ENCODE measurements at places on chromosomes 3 and 15. TPM values are rescaled to one million over a fixed set of nuclear protein-coding genes. Genes with fewer than 3 reads are reported as not detected.

Gene GOLGA6L10
- 2.4 TPM for total RNA-seq

Gene SCN5A
- total RNA-seq: 0.21 TPM

DNA sequence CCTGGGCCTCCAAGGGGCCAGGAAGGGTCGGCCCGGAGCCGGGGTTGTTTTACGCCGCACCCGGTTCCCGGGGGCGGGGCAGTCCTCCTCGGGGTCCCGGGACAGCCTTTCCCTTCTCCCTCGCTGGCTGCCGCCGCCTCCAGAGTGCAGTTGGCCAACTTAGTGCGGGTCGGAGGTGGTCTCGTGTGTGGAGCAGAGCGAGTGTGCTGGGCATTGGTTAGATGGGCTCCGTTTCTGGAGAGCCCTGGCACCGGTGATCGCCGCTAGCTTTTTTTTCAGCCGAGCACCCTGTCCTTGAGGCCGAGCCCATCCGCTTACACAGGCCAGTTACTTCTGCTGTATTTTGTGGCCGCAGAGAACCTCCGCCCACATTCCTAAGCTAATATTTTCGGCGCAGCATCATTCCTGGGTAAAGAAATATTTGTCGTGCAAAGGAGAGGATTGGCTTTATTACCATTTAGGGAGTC is 585 bp downstream of the KIF23 start:
- DNase-seq: no peak

DNA sequence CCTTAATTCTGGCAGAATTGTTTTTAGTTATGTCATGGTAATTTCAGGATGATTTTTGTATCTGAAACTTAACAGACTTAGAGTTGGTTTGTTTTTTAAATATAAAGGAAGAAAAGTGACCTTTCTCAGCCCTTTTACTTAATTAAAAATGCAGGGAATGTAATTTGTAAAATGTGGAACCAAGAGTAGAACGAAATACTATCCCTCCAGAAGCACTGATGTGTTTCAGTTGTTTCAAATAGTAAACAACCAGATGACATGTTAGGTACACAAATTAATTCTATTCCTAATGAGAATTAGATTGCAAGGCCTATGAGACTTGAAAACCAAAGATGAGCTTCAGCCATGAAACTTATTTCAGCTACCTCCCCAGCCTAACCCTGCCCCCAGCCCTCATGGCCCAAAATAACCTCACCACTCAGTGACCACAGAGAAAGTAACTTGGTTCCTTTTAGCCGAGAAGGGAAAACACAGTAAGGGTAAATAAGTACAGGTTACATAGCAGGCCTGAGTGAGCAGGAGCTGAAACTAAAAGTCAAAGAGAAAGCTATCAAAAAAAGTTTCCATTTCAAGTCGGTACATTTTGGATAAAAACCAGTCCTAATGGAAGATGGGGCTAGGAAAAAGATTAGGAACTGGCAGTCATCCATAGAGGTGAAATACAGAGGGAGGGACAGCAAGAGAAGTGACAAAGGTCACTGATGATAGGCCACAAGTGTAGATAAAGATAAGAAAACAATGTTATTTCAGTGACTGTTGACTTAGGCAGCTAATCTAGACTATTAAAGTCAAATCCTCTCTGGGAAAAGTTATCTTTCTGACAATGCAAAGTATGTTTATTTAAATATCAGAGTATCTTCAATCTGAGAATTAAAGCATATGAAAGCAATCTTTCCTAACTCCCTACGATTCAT is 23.2 kb downstream of the SENP8 start:
- DNase-seq: no peak

- DNase-seq: no peak
These were observed 229.1 kb upstream of the CBLB start for GRCh38 chr3:106097817-106098435.

- DNase-seq: no peak
These were observed 3.0 kb downstream of the MEF2A start for GRCh38 chr15:99568625-99569352.

Gene OSBPL10
- 44.1 TPM for total RNA-seq

Gene ALDH1L1
- total RNA-seq: 0.51 TPM
